ENCODE measurements at places on chromosomes 5 and 9.

DNA sequence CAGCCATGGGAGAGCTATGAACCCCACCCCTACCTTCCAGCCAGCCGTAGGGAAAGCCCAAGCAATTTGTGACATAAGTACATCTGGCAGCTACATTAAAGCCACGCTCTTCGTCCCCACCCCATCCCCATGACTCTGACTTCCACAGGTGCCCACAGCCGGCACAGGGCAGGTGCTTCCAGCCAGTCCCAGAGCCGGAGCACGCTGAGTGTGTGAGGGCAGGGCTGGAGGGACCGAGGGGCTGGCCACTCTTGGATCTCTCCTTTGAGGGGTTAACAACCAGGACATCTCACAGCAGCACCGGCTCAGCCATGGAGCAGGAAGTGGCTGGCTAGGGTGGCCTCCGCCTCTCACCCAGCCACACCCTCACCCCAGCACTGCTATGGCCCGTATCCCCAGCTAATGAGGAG is 2.4 kb upstream of the FAM78A start:
- DNase-seq = no peak

DNA sequence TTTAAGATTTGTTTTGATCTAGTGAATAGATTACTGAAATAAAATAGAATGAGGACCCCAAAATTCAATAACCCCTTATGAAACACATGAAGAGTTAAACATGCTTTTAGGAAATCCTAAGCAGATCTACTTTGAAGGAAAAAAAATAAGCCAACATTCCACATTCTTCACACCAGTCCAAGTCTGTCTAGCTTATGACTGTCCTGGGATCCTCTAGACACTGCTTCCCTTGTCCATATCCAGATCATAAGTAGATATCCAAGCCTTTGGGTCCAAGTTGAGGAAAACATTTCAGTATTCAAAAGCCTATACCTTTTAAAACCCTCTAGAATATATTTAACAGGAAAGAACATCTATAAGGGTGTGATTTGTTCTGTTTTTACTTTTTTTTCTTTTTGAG is 58.8 kb upstream of the MINAR2 start:
- DNase-seq = no peak

DNA sequence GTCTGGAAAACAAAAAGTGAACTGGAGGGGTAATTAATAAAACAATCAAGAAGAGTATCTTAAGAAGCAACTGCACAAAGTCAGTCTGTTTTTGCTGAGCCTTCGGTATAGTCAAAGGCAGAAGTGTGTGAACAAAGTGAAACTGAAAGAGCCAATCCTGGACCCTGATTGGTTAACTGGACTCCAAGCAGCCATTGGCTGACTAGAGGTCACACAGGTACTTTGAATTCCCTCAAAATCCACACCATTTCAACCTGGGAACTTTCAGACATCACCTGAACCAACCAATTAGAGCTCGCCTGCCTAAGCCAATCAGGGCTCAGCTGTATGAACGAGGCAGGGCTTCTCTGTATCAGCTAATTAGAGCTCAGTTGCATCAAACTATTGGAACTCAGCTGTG is 286.7 kb downstream of the TLE4 start:
- DNase-seq = no peak

DNA sequence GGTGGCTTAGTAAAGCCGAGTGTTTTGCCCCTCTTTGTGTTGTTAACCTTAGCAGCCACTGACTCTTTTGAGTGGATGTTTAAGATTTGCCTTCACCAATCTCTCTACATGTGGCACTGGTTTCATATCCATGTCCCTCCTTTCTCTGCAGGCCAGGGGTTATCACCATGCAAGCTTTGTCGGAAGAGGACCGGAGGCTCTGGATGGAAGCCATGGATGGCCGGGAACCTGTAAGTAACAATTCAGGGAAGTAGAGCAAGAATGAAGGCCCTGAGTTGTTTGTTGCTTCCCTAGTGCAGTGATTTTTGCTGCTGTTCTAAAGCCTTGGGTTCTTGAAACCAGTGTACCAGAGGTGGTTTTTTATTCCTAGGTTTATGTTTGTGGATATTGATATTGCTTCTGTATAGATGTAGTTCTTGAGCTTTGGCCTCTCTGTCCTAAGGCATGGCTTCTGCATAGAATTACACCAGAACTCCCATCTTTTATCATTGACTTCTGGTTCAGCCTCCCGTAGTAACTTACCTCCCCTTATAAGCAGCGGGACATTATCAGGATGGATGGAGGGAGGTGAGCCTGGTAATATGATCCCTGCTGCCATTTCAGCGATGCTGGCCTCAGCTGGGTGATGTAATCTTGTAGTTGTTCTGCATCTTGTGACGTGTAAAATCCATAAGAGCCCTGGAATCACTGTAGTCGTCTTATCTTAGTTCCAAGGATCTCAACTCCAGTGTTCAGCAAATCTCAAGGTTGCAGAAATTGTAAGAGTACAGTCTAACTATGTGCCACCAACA is 161.9 kb downstream of the ARHGAP26 start:
- no peak for DNase-seq

DNA sequence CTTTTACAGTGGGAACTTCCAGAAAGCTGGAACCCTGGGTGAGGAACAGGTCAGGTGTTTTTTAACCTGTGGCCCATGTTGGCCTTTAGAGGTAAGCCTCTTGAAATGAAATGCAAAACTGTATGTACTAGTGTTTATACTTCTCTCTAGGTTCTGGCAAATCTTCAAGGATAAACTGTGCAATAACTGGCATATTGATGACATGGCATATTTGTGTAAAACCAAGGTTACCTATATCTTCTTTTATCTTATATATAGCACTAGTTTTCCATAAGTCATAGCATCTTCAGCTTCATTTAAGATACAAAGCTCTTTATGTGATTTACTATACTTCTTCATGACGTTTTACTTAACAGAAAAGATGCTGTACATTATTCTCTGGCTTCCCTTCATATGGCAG is 7.4 kb upstream of the IARS1 start:
- DNase-seq = no peak

DNA sequence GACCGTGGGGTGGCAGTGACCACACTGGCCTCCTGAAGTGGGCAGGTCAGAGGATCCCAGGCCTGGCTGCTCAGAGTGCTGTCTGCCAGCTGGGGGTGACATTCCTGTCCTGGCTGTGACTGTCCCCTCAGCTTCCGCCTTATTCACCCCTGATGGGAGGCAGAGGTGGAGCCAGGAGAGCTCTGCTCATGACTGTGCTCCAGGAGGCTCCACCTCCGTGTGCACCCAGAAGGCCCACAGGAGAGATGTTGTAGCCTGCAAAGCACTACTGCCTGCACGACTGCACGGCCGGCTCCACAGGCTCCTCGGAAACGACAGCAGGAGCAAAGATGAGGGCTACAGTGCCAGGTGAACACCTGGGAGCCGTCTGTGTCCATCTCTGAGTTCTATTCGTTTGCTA is 60.9 kb downstream of the ROPN1L start:
- DNase-seq = no peak

GRCh38 chr5:66722686-66723085 is 126.5 kb downstream of the MAST4 start:
- DNase-seq = no peak

DNA sequence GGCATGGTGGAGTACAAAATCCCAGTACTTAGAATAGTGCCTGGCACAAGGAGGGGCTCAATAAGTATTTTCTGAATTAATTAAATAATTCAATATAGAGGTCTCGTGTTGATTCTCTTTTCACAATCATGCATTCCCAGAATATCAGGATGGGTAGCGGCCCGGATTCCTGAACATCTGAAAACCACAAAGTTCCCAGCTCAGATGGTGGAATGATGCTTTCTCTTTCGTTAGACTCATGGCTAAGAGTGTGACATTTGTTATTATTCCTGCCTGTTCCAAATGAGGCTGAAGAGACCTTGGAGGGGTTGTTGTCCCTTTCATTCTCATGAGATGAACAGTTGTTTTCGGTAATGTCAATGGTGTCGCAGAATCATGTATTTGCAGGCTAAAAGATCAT is 95.4 kb upstream of the LIFR start:
- DNase-seq = no peak

DNA sequence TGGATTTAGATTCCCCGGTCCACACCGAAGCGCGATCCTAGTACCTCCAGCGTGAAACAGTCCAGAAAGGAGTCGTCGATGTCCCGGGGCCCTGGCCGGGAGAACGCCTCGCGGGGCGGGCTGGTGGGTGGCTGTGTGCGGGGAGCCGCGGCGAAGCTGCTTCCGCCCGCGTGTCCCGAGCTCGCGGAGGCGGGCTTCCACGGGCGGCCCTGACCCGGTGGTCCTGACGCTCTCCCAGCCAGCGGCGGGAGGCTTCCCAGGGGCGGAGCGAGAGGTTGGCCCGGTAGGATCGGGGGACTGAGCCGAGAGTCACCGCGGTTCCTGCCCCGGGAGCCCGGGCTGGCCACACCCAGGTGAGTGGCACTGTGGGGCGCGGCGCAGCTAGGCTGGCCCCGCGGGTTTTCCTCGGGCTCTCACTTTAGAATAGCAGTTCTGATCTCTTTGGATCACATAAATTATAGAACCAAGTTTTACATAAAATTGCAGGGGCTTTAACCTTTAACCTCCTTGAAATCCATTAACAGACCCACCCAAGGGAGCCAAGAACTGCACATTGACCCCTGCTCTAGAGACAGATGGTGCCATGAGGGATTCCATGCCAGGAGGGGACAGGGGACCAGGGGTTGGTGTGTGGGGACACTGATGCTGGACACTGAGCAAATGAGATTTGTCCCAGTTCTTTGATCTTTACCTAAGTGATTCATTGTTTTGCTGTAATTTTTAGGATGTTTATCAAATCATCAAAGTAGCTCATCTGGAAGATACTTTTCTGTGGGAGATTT is 29.2 kb upstream of the IL31RA start:
- no peak for DNase-seq

DNA sequence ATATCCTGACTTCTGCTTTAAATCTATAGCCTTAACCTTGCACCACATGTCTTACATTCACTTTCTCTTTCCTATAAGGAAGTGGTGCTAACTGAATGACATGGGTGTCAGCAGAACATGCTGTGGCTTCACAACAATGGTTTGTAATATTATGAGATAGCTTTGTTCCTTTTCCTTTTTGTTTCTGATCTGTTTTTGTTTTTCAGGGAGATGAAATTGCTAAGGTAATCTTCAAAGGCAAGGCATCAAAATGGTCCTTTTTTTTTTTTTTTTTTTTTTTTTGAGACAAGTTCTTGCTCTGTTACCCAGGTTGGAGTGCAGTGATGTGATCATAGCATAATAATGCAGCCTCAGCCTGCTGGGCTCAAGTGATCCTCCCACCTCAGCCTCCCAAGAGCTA is 53.6 kb upstream of the RANBP6 start:
- DNase-seq = no peak

DNA sequence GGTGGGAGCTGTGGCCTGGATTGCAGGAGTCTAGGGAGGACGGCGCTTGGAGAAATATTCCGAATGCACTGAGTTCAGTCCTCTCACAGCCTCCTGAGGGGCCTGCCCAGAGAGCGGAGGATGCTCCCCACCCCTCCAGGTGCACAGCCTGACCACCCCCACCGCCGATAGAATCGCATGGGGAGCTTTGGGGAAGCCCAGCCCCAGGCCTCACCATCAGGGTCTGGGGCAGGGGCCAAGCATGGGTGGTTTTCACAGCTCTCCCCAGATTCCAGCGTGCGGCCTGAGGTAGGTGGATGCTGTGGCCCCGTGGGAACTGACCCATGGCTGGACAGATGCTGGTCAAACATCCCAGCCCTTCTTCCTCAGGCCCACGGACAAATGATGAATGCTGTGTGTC is 79.9 kb upstream of the OLFM1 start:
- DNase-seq = no peak

DNA sequence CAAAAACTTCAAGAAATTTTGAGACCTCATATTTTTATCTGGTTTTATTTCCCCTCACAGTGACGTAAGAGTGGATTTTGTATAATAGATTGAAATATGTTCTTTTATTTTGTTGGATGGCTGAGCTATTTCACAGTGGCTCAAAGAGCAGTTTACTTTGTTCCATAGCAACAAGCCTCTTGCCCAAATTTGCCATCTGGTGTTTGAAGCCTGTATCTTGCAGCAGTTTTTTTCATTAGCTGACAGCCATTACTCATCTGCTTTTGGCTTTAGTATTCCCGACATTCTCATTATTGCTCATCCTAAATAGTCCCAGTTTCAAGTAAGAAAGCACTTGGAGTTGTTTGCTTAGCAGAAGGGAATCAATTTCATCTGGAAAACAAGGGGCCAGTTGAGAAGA is 36.3 kb downstream of the GDA start:
- no peak for DNase-seq

- no peak for DNase-seq
Observed at GRCh38 chr9:83062651-83063527, at the start of gene RASEF. Gene RASEF (minus strand): TSS chr9:83063142. CDS start chr9:83062867, 275 bp downstream.

DNA sequence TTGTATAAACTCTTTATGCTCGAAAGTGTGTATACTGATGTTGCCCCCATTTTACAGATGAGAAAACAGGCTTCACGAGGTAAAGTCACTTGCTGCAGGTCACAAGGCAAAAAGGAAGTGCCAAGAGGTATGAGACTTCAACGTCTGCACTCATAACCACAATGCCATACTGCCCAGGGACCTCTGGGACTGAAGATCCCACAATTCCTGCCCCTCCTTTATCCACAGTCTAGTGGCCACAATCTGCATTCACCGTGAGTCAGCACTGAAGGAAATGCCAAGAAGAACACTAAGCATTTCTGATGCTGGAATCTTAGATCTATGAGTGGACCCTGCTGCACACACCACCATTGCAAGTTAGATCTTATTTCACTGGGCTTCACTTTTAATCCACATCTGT is 37.3 kb downstream of the MED27 start:
- no peak for DNase-seq

All from effector memory CD8-positive, alpha-beta T cell (primary cell).